NCI-H510A treated with DMSO at 0.1 percent for 48 hours (cell line): ENCODE measurements at places on chromosomes 4 and X.
A peak's percentile ranks its signal among the peaks of the same experiment; 100 is the strongest.

- DNase-seq = no peak
Observed at GRCh38 chr4:184617600-184618196, 31.5 kb downstream of the CASP3 start.

GRCh38 chr4:24033626-24034025 lies 143.8 kb upstream of the PPARGC1A start:
- DNase-seq = no peak

DNA sequence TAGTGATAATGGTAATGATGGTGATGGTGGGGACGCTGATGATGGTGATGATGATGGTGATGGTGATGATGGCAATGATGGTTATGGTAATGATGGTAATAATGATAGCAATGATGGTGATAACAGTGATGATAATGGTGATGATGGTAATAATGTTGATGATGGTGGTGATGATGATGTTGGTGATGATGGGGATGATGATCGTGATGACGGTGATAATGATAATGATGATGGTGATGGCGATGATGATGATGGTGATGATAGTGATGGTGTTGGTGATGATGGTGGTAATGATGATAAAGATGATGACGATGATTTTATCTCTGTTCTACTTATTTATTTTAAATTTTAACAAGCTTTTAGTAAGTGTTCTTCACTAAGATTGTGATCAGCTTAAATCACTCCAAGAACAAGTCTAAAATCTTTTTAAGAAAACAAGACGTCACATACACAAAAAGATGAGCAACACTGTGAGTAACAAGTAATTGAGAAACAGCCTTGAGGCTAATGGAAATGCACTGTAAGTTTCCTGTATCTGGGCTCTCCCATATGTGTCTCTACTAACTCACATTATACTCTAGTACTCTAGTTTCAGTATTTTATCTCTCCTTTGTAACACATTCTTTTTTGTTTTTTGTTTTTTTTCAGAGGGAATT lies 480.2 kb upstream of the PRKX start:
- DNase-seq = no peak

DNA sequence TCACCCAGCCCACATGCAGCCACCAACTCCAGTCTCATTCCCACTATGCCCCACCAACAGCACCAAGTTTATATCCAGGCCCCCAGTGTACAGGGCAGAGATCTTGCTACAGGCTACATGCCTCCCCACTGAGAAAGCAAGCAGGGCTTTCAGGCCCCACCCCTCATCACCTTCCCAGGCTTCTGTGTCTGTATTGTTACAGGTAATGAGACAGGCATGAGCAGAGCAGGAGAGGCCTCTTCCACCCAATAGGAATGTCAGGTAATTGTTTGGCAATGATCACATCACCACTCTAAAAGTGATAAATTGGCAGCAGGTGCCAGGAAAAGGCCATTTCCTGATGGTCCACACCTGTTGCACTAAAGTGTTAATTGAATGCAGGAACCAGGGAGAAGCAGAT lies 102.5 kb downstream of the ZNF518B start:
- DNase-seq = peak; percentile 58

DNA sequence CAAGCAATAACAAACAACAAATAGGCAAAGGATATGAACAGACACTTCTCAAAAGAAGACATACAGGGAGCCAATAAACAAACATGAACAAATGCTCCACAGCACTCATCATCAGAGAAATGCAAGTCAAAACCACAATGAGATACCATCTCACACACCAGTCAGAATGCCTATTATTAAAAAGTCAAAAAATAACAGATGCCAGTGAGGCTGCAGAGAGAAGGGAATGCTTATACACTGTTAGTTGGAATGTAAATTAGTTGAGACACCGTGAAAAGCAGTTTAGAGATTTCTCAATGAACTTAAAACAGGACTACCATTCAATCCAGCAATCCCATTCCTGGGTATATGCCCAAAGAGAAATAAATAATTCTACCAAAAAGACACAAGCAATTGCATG lies 129.8 kb upstream of the MAGEB2 start:
- no peak for DNase-seq

GRCh38 chrX:13837290-13837745 lies 20.4 kb upstream of the GPM6B start:
- DNase-seq = no peak

- DNase-seq = no peak
Observed at GRCh38 chr4:165738571-165738970, 134.5 kb upstream of the TLL1 start.

DNA sequence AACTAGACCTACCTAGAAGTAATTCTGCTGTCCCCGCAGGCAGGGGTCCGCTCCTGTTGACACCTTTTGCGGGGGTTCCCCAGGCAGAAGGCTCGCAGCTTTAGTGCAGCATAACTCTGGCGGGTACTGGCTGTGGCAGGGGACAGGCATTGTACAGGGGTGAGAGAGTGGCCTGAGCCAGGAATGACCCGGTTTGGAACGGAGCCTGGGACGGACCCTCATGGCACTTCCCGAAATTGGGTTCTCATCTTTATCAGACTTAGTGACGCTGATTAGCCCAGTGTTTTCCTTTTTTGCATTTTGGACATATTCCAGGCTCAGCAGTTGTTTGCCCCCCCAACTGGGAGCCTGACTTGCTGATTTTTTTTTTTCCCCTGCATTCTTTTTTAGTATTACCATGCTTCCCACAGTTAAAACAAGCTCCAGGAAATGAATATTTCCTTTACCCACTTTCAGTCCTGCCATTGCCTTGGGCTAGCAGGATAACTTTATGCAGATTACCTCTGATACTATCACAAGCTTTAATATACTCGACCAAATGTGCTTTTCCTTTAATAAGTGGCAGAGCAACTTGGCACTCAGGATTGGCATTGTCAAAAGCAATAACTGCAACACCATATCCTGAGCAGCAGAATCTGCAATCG lies 55.8 kb upstream of the WDR1 start:
- no peak for DNase-seq

DNA sequence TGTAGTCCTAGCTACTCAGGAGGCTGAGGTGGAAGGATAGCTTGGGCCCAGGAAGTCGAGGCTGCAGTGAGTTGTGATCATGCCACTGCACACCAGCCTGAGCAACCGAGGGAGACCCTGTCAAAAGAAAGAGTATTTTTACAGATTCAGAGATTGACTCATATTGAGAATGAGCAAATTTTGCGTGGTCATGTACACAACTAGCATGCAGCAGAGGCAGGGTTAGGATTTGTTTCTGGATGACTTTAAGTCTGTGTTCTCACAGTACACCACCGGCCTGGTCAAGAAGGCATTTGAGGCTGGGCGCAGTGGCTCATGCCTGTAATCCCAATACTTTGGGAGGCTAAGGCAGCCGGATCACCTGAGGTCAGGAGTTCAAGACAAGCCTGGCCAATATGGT lies 44.8 kb upstream of the CBR4 start:
- no peak for DNase-seq

- DNase-seq = no peak
Observed at GRCh38 chr4:150974252-150974640, 40.8 kb downstream of the LRBA start.

GRCh38 chrX:136623396-136623795 lies 24.6 kb upstream of the CD40LG start:
- DNase-seq = no peak

DNA sequence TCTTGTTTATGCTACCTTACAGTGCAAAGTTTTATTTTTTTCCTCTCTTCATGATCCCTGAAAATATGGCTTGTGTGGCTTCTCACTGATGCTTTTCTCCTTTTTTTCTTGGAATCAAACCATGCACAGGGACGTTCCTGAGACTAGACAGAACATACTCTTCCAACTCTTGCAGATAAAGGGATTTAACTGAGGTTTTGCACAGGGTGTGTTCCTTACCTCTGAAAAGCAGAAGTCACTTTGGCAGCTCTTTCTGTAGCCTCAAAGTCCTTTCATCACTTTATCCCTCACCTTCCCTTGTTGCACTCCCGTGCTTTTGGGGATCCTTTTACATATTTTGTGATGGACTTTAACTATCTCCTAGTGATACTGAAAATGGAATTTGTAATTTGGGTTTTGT lies 300.1 kb downstream of the SPRY1 start:
- DNase-seq = no peak

DNA sequence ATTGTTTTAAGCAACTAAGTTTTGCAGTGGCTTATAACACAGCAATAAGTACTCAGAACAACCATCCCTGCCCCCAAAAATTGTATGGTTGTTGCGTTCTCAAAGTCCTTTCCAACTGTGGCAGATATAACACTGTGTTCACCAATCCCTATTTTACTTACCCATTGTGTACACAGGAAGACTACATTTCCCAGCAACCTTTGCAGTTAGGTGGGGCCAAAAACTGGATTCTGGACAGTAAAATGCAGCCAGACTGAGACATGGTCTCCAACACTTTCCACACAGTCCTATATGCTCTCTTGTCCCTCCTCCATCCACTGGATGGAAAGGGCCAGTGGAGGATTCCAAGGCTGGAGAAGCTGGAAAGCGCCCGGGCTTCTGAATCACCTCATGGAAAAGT lies 523.6 kb downstream of the BCOR start:
- DNase-seq = peak; percentile 13

- no peak for DNase-seq
Observed at GRCh38 chr4:89773805-89774204, 63.2 kb downstream of the SNCA start.

GRCh38 chr4:123406872-123407271 lies 10.3 kb downstream of the SPRY1 start:
- DNase-seq = no peak

DNA sequence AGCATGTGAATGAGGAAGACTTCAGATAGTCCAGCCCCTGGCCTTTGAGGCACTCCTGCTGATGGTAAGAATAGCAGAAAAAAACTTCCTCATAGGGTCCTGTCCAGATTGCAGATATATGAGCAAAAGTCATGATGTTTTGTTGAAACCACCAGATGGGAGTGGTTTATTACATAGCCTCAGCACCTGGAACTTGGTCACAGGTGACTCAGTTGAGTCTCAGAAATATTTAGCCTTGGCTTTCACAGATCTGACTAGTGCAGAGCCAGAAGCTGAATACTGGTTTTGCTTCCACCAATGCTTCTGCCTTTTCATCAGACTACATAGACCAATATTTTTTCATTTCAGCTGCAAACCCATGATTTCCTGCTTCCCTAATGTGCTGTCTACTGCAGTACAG lies 994.9 kb upstream of the SLIT2 start:
- no peak for DNase-seq
